ENCODE measurements at places on chromosomes 7 and 10.

DNA sequence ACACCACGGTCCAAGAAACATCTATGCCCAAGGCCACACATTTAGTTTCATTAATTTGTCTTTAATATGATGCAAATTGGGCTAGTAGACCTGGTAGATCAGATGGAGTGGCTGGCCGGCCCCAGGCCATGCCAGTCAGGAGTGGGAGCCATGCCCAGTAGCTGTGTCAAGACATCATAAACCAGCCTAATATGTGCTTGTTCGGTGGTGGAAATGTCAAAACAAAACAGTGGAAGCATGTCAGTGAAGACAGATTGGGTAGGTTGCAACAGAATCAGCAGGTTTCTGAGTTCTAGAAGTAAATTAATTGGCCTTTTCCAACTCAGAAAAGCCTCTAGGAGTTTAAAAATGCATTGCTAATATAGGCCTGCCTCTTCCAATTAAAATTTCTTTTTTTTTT lies 124.7 kb downstream of the NRP1 start:
- DNase-seq: no peak

DNA sequence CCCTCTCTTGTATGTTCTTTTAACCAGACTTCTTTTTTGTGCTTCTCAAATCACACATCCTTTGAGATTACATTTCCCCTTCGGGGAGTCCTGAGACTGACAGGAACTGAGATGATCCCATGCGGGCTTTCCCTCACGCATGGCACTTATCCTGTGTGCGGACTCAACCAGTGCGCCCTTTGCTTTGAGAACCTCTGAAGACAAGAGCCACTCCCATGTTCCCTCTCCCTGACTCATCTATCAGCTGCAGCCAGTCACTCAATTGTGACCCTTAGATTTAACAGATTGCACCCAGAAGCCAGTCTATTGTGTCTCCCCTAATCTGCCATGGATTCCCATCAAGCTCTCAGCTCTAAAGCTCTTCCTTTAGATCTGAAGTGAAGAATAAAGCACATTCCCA lies 353.9 kb upstream of the MEOX2 start:
- no peak for DNase-seq

DNA sequence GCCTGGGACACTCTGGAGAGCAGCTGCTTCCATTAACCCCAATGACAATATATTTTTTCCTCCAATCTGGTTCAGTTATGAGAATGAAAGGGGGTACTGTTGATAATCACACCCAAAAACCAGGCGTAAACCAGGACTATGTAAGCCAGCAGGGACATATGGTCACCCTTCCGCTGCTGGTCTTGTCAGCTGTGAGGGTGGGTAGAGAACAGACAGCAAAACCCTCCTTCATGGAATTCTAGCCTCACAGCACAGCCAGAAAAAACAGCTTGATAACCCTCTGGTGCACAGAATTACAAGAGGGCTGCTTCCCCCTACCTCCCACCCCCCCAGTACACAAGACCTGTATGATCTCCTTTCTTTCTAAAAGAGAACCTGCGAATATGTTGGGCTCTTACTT lies 368.8 kb upstream of the ZMIZ1 start:
- no peak for DNase-seq

DNA sequence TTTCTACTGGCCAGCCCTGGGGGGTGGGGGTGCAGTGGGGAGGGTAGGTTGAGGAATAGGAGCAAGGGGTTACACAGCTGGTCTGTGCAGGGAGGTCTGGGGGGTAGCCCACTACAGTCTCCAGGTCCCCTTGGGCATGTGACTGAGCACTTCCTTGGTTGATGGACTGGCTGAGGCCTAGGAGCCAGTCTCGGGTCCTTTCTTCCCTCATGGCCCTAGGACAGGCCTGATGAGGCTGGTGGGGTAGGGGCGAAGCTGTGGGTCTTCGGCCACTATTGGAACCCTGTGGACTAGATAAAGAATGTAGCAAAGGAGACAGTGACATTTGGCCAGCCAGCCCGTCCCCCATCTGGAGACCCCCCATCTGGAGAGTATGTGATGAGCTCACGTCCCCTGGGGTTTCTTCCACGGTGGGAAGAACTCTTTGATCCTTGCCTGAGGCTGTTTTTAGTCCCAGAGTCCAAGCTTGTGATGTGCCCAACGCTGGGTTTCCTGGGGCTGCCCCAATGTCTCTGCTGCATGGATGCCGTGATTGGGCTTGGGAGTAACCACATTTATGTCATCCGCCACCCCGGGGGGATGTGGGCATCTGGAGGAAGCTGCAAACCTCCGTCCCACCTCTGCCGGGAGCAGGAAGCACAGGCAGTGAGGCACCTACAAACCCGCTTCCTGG lies 20.7 kb downstream of the FAM241B start:
- DNase-seq: no peak

GRCh38 chr10:77902159-77902558 lies 24.4 kb downstream of the DLG5 start:
- no peak for DNase-seq

GRCh38 chr10:3222068-3222467 lies 49.5 kb upstream of the PITRM1 start:
- DNase-seq: peak; percentile 6

DNA sequence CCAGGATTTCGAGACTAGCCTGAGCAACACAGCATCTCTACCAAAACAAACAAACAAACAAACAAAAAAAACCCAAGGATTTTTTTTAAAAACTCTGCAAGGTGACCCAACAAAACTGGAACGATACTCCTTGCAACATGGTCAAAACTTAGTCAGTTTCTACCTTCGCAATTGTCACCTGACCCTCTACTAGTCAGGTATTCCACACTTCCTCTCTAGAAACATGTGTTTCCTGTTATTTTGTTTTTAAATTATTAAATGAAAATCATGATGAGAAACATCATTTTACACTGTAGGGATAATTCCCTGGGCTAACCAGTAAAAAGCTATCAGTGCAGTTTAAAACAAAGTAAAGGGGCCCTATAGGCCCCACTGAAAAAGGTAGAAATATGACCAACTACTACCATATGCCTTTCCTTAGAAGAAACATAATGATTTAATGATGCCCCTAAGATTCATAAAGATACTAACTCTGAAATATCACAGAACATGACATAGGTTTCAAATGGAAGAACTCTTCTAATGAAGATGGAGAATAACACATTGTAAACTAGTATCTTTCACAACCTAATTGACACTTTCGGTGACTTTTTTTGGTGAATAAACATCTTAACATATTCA lies 8.7 kb downstream of the BRAF start:
- DNase-seq: no peak

DNA sequence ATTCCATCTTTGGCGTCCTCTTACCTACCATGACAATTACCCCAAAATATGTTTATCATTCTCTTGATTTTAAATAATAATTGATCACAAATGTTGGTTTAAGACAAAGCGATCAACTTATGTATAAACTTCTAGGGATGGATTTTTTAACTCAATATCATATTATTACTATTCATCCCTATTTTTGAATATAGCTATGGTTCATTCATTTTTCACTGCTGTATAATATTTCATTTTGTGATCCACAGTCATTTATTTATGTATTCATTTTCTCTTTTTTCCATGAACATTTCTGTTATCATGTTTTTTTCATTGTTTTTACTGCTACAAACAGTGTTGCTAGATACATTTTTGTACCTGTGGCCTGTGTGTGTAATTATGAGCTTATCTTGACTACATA lies 61.3 kb upstream of the MET start:
- no peak for DNase-seq

- DNase-seq: peak; percentile 52
Measured at GRCh38 chr10:96720422-96721206, at the start of gene PIK3AP1. Gene PIK3AP1, minus strand, starts transcription at chr10:96720514. Its CDS starts 120 bp downstream, at chr10:96720394.

DNA sequence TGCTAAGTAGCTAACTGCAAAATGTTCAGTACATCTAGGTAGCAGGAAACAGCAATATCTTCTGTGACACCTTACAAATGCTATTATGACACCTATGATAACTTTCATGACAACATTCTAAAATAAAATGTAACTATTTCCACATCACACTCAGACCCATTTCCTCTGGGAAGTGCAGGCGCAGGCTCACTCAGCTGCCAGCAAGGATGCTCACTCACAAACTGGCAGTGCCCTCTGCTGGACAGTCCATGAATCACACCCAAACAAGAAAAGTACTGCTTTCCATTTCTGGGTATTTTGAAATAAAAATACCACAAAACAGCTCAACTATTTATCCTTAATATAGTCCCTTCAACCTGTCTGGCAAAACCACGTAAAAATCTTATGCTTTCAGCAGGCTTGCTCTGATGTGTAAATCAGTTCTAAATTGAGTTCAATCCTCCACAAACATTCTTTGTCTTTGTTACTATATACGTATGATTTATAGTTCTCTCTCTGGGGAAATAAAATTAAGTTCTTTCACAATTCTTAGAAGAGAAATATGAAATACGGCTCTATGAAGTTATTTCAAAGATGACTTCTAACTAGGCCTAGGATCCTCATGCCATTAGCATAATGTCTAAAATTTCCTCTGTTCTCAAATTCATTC lies 176.6 kb downstream of the PARD3 start:
- DNase-seq: peak; percentile 67

DNA sequence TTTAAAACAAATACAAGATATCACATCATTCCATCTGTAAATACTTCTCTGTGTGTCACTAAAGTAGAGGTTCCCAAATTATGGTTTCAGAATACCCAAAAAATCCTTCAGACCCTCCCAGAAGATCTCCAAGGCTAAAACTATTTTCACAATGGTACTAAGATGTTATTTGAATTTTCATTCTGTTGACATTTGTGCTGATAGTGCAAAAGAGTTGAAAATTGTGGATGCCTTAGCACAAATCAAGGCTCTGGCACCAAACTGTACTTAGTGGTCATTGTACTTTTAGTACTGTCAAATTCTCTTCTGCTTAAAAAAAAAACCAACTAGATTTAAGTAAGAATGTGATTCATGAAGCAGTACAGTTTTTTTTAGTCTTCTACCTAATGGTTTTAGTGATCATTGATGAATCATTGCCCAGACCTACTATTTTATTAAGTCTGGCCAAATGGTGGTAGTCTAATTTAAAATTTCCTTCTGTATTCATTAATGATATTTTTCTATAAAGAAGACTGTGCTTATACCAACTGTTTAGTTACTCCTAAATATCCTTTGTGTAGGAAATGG lies 50.5 kb downstream of the TPST1 start:
- no peak for DNase-seq

DNA sequence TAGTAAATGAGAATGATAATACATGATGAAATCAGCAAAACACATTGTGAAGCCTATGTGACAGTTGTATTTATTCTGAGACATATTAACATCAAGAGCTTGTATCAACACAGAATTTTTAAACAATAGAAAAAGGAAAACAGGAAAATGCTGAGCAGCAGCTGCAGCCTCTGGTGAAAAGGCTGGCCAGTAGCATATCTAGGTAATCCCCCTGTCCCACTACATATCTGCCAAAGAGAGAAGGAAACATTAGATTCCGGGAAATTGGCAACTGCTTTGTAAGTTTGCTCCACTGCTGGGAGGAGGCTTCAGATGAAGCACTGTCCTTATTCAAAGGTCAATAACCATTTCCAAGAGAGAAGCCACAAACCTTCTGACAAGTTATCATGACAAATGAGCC lies 89.4 kb downstream of the RALA start:
- no peak for DNase-seq

Measured in CD4-positive, alpha-beta T cell treated with Interleukin-10 for 1 hour (primary cell).